ENCODE measurements at places on chromosomes 11 and 22.

DNA sequence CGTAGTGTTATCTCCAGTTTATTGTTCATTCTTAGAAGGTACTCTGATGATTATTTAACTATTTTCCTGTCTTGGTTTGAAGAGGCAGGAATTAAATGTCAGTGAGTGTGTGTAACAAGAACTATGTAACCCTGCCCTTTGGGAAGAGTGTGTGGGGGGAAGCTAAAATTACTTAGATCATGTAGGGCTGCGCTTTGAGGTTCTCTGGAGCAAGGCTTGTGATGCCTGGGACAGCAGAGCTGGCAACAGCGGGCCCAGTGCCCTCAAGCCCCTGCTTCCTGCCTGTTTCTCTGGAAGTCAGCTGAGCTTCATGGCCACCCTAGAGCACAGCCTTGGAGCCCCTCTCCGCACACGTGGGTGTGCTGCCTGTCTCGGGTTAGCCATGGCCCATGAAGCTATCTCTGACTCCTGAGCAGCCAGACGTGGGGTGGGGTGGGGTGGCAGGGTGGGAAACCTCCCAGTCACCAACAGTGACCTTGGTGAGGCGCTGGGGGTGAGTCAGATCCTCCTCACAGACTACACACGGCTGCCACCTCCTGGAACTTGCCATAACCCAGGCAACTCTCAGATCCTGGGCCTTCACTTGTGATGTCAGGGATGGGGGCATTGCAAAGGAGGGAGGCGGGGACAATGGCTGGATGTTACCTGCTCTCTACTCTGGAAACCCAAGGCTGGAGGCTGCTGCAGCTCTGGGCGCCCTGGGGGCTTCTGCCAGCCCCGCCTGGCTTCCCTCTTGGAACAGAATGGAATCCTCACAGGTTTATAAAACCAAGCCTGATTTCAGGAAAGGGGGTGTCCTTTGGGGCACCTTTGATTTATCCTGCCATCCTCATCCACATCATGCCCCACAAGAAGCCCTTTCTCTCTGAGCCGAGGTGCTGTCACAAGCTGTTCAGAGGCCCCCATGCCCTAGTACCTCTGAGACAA lies 88.6 kb downstream of the SNX19 start:
- no peak for DNase-seq

DNA sequence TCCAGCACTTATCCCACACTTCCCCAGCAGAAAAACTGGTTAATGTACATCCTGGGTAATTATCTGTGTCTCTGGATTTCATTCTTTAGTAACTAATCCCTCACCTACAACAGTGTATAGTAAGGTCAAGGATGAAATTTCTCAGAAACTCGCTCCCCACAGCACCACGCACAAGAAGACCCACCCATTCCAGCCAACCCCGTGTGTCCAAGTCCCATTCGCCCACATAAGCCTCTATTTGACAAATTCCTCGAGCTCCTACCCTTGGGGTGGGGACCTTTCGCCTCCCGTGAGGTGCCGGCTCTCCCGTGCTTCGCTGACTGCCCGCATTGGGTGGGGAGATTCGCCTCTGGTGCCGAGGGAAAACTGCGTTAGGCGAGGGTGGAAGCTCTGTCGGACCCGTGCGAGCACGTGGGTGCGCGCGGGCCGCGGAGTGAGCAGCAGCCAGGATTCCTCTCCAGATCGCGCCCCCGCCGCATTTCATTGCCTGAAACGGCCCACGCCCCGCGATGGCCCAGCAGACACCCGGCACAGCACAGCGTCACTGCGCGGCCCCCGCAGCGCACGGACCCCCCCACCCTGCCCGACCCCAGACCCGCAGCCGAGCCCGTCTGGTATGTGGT lies 866 bp downstream of the EXPH5 start:
- no peak for DNase-seq

GRCh38 chr11:16874275-16874975 lies 136.0 kb downstream of the C11orf58 start:
- DNase-seq: no peak

DNA sequence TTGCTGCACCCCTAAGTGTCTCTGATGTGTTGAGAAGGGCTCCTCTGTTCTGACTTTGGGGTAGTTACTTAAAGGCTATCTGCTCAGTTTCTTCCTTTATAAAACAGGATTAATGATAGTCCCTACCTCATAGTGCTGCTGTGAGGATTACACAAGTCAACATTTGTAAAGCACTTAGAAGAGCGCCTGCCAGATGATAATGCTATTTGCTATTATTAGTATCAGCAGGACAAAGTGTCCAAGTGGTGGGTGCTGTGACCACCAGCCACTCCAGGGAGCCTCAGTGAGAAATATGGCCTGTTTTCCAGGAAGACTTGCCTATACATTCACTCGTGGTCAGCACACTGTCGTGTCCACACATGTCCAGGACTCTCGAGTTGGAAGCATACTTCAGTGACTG lies 16.2 kb downstream of the POU2F3 start:
- no peak for DNase-seq

- peak; percentile 10 for DNase-seq
Observed at GRCh38 chr11:61293867-61294716, 1.0 kb downstream of the VWCE start.

DNA sequence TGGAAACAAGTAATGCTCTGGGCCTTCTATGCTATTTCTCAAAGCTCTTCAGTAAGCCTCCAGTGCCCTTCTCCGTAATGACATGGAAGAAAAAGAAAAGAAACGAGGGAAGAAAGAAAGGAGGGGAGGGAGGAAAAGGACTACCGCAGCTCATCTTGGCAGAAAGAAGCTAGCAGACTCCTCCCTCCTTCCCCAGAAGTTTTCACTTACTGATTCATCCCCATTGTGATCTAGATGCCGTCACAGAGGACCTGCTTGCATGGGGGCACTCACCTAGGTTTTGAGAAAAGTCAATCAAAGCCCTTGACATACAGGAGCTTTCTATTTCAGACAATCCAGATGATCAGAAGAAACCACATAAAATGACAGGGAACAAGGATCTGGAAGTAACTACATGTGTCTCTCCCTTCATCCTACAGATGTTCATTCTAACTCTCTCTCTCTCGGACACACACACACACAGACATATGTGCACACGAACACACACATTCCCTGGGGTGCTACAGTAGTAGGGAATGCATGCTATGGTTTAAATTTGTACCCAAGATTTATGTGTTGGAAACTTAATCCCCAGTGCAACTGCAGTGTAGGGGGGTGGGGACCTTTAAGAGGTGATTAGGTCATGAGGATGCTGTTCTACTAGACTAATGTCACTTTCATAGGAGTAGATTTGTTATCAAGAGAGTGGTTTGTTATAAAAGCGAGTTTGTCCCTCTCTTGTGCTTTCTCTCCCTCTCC lies 37.6 kb upstream of the RCN1 start:
- DNase-seq: no peak

- peak; percentile 9 for DNase-seq
Observed at GRCh38 chr22:39999144-39999757, 4.5 kb downstream of the FAM83F start.

DNA sequence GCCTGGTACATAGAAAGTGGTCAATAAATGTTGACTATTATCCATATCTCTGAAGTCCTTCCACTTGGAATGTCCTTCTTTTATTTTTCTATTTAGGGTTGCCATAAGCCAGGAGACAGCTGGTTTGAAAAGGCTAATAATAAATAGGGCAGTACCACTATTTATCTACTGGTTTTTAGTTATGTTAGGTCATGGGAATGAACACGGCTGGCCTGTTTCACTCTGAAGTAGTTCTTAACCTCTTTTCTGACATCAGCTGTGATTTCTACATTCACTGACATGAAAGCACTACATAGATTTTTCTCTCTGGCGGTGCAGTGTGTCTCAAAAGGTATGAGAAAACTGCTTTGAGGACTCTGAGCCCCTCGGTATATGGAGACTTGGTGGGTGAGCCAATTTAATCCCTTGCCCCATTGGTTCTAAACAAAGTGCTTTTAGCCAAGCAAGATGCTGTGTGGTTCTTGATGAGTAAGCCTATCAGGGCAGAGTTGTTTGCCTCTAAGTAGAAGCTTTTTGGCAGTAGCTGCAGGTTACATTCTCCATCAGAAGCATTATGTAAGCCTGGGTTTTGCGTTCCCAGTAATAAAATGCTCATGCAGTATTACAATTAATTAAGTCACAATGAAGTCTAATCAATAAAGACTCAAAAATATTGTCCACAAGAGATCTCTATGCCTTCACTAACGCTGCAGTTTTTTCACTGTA lies 48.7 kb upstream of the APOA1 start:
- DNase-seq: no peak

- DNase-seq: no peak
Observed at GRCh38 chr11:28592141-28592540, 484.0 kb downstream of the METTL15 start.
